ENCODE measurements at places on chromosomes 6 and 20.
A peak's percentile ranks its signal among the peaks of the same experiment; 100 is the strongest.

DNA sequence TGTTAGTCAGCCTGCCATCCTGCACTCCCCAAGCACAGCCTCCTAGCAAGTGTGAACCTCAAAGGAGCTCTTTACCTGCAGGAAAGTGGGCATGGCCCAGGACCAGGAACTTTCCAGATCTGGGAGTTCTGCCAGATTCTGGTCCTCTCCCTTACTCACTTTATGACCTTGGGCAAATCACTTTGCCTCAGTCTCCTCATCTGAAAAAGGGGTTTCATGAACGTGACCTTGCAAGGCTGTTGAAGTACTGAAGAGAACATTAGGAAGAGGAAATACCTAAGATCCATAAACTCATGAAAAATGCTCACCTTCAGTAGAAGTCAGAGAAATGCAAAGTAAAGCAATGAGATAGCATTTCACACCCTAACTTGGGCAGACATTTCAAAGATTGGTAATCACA is 26.8 kb upstream of the DSN1 start:
- no peak for DNase-seq

- no peak for DNase-seq
These were observed 76.7 kb downstream of the BCKDHB start for GRCh38 chr6:80183019-80183795.

GRCh38 chr6:128029826-128030225 is 129.0 kb upstream of the THEMIS start:
- DNase-seq = no peak

DNA sequence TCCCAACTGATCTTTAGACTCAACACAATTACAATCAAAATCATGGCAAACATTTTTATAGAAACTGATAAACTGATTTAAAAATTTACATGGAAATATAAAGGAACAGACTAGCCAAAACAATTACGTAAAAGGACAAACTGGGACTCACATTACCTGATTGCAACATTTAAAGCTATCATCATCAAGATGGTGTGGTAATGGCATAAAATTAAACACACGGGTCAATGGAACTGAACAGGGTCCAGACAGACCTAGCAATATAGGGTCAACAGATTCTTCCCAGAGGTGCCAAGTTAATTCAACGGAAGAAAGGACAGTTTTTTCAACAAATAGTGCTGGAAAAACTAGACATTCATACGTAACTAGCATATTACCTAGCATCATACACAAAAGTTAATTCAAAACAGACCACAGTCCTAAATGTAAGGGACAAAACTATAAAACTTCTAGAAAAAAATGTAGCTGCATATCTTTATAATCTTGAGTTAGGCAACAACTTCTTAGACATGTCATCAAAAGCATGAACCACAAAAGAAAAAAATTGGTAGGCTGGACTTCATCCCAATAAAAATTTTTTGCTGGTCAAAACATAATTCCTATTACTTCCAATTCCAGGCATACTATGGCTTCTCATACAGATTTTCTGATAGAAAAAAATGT is 147.4 kb upstream of the BEND6 start:
- no peak for DNase-seq

GRCh38 chr6:72974276-72974675 is 251.0 kb downstream of the KHDC1L start:
- DNase-seq = no peak

DNA sequence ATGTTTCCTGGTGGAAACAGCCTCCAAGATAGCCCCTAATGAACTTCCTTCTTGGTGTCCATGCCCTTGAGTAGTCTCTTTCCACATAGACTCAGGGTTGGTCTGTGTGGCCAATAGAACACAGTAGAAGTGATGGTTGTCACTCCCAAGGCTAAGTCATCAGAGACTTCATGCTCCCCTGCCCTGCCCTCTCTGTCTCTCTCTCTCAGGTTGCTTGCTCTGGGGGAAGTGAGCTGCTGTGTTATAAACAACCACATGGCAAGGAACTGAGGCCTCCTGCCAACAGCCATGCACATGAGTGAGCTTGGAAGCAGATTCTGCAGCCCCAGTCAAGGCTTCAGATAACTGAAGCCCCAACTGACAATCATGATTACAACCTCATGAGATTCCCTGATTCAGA is 85.3 kb upstream of the SLC22A16 start:
- no peak for DNase-seq

- DNase-seq = no peak
These were observed 27.8 kb downstream of the SPATA2 start for GRCh38 chr20:49887251-49888211.

DNA sequence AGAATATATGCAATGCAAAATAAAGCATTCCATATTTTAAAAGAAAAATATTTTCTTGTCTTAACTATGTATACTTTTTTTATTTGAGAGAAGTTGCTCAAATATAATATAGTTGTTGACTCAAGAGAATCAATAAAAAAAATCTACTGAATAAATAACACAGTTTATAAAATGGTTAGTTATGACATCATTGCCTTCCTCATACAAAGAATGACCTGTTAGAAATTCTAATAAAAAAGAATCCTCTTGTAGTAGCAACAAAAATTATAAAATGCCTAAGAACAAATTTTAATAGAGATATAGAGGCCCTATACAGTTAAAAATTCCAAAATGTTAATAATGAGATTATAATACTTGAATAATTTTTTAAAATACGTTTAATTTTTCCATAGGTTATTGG is 96.5 kb upstream of the AHI1 start:
- DNase-seq = no peak

- DNase-seq = no peak
These were observed 111.4 kb upstream of the CLDN20 start for GRCh38 chr6:155152211-155153076.

GRCh38 chr6:159097256-159097655 is 52.5 kb upstream of the TAGAP start:
- DNase-seq = no peak

- peak; percentile 70 for DNase-seq
These were observed 32.5 kb downstream of the PRR18 start for GRCh38 chr6:166275714-166276166.

DNA sequence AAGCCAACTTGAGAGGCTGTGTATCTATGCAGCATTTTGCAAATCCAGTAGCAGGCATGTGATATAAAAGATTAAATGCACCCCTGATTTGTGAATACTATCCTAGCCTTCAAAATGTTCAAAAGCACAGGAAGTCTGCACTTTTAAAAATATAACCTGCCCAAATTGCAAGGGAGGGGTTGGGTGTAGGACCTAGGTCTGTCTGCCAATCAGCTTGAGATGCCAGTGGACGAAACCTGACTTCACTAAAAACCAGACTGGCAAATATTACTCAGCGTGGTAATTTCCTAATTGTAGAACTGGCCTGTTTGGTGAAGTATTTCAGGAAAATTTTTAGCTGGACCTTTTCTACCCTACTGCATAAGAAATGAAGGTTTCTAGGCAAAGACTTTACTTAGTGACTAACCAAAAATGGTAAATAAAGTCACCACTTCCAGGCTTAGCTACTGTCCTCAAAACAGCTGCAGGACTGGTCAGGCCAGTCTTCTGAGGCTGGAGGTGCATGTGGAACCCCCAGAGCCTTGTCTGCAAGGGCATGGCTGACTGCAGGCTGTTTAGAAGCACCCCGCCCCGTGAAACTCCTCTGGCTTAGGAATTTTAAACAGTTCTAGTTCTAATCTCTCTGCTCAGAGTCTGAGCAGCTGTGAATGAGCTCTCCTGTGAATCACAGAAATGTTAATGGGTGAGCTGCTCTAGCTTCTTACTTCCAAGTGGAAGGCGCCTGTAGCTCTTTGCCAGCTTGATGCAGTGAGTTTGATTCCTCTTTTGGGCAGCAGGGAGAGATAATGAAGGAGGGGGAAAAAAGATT is 104.4 kb upstream of the ESR1 start:
- DNase-seq = no peak

- no peak for DNase-seq
These were observed 20.6 kb downstream of the CNBD2 start for GRCh38 chr20:35988910-35989463.

GRCh38 chr6:5681480-5681879 is 325.2 kb downstream of the NRN1 start:
- peak; percentile 13 for DNase-seq

DNA sequence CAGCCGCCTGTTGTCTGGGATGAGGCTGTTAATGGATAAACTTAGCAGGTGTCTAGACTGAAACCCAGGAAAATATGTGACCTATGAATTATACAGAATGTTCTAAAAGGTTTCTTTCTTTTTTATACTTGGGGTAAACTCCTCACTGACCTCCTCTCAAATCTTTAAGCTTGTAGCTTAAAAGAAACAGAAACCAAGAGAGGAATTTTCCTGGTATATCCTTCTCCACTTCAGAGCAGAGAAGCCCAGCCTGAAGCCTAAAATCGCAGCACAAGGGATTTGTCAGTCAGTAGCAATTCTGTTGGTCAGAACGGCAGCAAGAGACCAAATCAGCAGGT is 99.4 kb upstream of the RIPOR2 start:
- DNase-seq = no peak

GRCh38 chr6:71262914-71263313 is 25.7 kb upstream of the OGFRL1 start:
- DNase-seq = no peak

DNA sequence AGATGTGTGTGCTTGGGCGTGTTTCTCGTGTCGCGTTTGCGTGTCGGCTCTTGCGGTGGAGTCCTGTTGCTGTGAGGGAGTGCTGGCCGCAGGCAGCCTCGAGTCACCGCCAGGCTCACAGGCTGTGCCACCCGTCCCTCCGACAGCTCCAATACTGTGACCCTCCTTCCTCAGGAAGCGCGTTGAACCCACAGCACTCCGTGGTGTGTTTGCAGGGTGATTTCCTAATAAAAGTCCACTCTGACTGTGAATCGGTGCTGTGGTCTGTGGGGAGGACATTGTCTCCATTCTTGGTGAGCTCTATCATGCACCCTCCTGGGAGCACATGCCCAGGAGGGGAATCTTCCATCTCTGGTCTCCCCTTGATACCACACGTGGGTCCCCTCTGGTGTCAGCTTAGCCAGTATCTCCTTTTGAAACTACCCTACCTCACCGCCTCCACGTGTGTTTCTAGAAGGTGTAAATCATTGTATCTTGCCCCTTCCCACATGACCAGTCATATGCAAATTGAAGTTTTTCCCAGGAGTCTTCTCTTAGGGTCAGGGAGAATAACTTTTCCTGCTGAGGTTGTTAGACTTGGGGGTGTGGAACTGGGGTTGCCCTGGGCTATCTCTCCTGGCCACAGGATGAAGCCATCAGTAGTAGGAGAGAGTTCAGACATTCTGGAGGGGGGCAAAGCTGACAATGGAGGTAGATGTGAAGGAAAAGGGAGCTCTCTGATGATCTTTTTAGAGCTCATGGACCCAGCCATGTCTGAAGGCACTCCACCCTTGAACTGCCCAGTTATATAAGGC is 13.3 kb upstream of the PCMTD2 start:
- DNase-seq = no peak

DNA sequence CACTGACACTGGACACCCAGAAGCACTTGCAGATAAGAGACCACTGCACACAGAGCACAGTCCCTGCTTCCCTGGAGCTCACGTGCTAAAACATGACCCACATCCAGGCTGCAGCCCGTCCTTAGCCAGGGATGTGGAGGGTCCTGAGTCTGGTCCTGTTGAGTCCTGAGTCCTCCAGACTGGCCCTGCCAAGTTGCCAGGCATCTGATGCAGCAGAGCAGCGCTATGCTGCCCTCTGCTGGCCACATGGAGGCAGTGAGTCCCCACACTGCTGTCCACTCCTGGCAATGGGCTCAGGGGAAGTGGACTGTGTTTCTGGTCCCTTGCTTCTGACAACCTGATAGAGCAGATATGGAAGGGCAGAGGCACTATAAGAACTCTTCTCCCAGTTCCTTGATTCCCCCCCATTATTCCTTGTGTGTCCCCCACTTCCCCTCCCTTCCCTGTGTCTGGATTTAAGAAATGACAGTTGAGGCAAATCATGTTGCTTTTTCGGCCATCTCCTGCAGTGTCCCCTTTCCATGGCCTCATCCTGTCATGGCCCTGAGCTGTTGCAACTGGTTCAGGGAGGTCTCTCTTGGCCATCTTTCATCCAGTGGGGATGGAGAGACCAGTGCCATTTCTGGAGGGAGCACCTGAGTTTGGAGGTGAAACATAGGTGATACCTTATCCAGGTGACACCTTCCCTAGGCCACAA is 86.0 kb downstream of the DHX35 start:
- peak; percentile 76 for DNase-seq

GRCh38 chr6:52522151-52522626 is 54.7 kb downstream of the TRAM2 start:
- DNase-seq = no peak

GRCh38 chr20:51651921-51652549 is 109.5 kb upstream of the NFATC2 start:
- no peak for DNase-seq

DNA sequence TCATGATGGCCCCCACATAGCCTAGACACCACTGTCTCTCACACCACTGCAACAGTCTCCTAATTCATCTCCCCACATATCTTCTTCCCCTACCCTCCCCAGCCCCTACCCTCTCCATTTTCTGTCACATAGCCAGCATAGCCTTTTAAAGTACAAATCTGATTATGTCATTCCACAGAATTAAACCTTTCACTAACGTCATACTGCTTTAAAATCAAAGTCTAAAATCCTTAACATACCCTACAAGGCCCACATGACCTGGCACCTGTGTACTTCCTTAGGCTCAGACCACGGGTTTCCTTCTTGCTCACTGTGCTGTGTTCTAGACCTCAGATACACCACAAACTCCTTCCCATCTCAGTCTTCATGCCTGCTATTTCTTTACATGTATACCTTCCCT is 5.9 kb downstream of the OSTM1 start:
- DNase-seq = no peak

- DNase-seq = no peak
These were observed 220.4 kb upstream of the HEY2 start for GRCh38 chr6:125529061-125529460.

- DNase-seq = no peak
These were observed 11.1 kb downstream of the UCKL1 start for GRCh38 chr20:63945031-63945658.

DNA sequence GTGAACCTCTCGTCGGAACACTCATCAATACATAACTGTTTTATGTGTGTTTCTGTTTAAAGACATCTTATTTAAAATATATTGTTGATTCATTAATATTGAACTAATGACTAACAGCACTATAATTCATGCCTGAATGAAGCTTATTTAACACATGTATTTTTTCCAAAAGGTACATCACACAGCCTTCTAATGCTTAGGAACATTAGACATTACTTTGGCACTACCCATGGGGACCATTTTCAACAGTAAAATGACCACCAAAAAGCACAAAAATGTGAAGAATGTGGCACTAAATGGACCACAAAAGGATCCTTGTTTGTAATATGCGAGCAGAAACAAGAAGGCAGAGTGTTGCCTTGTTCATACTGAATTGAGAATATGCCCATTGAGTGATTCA is 109.2 kb downstream of the CEP57L1 start:
- no peak for DNase-seq
